Natural killer cell (primary cell): ENCODE measurements at places on chromosomes 2 and 18.

GRCh38 chr18:59123588-59124369 lies 15.9 kb upstream of the SEC11C start:
- no peak for DNase-seq

DNA sequence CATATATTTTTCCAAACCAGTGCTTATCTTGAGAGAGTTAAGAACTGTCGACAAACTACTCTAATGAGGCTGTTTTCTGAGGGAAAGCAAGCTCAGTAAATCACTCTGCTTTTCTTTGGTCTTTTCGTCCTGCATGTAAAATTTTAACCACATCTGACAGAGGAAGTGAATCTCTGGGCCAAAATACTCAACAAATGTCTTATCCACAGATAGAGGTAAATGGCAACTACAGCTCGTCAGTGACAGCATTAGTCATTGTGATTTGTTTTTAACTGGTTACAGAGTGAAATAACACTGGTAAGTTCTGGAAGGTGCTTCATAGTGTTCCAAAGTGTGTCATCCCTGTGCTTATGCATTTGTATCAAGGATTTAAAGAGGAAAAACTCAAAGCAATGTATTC lies 82.6 kb upstream of the SLC8A1 start:
- DNase-seq = no peak

DNA sequence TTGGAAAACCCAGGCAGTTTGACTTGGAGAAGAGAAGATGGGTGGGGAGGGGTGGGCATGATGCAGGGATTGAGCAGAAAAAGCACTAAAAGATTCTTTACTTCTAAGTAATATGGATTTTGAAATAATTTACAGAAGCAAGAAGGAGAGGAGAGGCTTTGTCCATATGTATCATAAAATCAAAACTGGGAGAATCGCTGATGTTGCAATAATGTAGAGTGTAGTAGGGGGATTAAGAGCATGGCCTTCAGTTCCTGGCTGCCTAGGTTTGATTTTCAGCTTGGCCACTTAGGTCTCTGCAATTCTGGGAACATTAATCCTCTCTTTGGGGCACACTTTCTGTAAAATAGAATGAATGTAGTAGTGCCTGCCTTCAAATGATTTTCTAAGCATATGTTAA lies 1760.4 kb upstream of the CELF4 start:
- DNase-seq = no peak

- no peak for DNase-seq
These were observed 43.2 kb downstream of the SLC5A7 start for GRCh38 chr2:108029496-108029895.

GRCh38 chr2:135998879-135999278 lies 13.5 kb upstream of the DARS1 start:
- DNase-seq = no peak

DNA sequence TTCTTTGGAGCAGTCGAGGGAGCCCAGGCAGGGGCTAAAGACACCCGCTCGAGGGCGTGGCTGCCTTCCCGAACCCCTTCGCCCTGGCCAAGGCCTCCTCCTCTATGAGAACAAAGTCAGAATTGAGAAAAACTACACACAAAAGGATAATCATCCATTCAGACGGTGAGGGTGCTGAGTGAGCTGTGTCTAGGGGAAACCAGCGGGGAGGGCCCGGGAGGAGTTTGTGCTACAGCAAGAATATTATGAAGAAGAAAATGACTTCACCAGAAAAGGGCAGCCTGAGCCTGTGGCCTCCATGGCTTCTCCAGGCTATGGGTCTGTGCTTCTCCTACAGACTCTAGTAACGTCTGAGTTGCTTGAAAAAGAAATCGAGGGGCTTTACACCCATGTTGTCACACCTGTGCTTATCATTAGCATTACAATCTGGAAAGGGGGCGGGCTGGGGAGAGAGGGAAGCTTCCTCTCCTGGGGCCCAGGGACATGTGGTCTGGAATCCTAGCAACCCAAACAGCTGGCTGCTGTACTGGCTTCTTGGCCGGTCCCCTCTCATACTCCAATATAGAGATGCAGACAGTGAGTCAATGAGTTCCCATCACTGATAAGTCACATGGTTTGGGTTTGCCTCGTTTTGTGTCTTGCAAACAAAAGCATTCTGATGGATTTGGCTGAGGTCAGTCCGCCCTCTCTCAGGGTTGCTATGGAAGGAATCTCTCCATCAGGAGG lies 52.0 kb upstream of the ARL4C start:
- DNase-seq = no peak

DNA sequence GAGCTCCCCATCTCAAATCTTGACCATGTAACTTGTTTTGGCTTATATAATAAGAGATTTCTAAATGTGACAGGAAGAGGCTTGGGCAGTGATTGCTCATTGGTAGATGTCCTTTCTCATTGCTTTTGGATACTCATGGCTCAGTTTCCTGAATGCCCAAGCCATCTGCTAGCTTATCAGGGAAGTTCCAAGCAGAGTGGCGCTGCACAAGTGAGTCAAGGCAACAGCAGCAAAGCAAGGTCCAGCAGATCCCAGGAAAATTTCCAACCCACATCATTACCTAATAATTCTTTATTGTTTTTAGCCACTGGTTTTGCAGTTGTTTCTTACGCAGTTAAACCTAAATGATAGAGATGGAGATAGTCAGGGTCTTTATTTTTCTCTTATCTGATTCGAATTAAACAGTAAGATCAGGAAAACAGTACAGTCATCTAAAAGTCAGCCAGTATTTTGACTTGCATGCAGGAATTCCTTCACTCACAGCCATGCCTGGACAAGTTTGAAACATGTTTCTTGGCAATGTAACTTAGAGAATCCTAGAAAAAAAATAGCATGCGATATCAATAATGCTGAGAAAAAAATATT lies 349.7 kb upstream of the TMEFF2 start:
- no peak for DNase-seq

DNA sequence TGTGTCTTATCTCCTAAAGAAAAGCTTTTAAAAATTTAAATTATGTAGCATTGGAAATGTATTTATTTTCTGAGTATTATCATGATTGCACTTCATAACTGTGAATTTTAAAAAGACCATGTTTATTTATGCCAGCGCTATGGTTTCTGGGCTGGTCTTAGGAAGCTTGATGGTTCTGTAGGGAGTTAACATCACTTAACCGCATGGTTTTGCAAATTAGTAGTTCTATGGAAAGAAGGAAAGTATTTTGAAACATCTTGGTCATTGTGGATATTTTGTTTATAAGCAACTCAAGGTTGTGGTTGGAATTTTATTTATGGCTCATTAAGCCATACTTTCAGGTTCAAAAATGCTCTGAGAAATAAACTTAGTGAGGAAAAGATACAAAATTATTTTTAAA lies 549.4 kb downstream of the STK39 start:
- no peak for DNase-seq

DNA sequence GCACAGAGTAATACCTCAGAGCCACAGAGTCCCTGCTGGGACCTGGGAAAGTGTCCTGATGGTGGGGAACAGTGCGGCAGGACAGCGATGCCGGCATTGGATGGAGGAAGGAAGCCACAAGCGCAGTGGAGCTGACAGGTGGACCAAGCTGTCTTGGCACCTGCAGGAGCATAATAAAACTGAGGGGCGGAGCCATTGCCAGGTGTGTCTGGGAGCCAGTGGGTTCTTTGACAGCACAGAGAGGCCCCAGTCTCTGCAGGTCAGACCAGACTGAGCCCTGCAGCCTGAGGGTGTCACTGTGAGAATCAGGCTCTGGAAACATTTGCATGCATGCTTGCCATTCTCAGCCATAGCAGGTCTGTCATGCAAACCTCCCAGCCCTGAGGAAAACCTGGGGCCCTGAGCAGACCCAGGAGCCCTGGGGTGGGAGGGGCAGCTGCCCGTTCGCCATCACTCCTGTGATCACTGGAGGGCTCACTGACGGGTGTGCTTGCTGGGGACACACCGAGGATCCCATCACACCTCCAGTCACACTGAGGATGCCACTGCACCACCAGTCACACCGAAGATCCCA lies 210.5 kb upstream of the HDAC4 start:
- no peak for DNase-seq

DNA sequence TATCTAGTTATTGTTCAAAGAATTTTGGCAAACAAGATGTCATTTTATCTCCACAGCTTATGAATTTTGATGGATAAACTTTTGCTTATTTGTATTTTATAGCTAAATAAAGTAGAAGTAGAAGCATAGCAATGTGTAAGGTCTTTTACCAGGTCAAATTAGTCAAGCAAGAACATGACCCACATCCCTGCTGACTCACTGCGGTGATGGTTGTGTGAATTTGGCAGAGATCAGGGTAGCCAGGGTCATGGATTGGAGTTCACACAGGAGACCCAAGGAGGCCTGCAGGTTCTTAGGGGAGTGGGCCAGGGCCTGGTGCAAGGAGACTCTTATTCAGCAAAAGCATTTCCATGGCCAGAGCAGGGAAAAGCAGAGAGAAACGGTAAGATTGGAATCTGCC lies 18.7 kb downstream of the SP140 start:
- no peak for DNase-seq

- no peak for DNase-seq
These were observed 29.6 kb downstream of the LHCGR start for GRCh38 chr2:48725696-48726494.

DNA sequence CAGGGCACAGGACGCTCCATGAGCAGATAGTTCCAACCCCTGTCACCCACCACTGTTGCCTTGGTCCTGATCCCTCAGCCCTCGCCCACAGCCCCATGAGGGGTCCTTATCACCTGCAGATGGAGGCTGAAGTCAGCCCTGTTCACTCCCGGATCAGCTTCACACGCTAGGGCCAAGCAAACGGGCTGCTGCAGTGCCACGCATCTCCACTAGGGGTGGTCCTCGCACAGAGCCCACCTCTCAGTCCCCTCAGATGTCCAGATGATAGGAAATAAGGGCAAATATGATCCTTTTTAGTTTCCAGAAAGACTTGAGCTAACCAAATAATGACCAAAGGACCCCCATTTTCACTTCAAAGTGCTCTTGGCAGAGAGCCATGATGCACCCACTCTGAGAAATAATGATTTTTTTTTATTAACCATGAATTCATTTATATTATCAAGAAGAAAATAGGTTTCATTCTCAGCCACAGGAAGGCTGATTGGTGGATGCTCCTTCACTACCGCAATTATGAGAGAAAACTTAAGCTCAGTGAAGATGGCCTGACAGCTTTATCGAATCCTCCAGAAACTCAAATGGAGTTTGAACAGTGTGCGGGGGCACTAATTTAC lies 71.9 kb upstream of the KLHL29 start:
- peak; percentile 28 for DNase-seq

GRCh38 chr2:109032229-109032820 lies 43.3 kb upstream of the EDAR start:
- no peak for DNase-seq

- no peak for DNase-seq
These were observed 65.5 kb upstream of the GPC1 start for GRCh38 chr2:240369801-240370585.

DNA sequence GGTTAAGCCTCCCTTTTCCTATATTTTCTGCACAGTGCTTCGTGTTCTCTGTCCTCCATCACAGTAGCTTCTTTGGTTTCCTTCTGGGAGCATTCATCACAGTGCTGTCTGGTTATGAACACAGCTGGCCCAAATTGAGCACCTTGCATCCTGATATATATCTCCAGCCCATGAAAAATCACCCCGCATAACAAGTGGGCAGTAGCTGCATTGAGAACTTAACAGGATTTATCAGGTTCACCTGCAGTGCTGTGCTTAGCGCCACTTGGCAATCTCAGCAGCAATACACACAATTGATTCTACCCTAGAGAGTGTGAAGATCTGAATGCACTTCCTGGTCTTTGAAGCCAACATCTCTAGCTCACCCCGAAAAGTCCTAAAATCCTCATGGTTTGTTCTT lies 408.0 kb downstream of the RNF144A start:
- no peak for DNase-seq

- DNase-seq = no peak
These were observed 16.9 kb downstream of the ACSL3 start for GRCh38 chr2:222877556-222878300.

DNA sequence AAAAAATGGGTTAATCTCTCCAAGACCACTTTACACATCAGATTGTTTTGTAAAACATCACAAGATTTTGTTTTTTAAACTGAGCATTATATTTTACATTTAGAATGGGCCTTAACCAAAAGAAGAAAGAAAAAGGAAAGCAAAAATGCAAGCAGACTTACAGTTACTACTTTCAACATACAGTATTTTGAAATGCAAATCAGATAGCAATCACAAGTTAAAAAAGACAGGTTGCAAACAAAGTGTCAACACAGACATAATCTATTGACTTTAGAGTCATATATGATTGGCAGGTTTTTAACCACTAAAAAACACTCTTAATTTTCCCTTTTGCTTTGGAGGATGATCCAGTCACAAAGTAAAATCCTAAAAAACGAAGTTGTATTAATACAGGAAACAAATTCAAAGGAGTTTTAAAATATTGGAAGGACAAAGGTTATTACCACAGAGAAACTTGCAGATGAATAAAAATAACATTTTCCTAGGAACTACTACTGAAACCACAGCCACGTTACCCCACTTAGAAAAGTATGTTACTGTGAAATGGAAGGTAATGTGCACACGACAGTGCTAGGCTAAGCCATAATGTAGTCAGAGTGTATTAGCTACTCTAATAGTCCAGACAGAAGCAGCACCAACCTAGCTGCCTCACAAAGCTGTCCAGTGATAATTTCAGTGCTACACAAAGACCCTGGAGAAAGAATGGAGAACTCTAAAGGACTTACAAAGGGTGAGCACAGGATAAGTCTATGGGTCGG lies 22.9 kb downstream of the DARS1 start:
- DNase-seq = no peak

DNA sequence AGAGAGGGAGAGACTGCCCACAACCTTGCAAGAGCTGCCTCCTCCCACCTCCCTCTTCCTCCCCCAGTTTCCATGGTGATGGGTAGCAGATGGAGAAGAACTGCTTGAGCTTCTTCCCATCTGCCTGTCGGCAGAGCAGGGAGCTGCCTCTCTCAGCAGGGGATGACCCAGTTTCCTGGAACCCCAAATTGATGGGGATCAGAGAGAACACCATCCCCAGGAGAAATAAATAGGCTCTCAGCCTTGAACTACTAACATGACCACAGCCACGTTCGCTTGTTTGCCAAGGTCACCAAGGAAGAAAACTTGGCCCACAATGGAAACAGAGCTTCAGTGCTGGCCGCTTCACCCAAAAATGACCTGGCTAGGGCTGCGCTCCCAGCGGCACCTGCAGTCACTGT lies 82.2 kb downstream of the ADD2 start:
- no peak for DNase-seq

- DNase-seq = no peak
These were observed 40.6 kb downstream of the SDC1 start for GRCh38 chr2:20184067-20184938.

DNA sequence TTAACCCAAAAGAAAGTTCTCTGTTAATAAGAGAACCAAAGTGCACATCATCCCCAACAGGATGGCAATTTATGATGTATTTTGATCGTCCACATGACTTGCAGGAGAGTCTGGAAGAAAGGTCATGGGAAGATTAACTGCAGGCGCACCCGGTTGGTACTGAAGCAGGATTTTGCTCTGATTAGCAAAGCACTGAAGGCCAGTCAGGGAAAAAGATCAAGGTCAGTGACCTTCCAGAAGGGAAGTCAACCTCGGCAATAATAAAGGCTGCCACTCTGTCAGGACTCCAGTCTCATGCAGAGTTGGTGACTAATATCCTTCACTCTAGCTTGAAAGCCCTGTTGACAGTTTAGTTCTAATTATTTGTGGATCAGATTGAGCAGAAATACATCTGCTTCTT lies 432.7 kb upstream of the RAB12 start:
- DNase-seq = no peak
